ENCODE measurements at places on chromosomes 4 and X.

- DNase-seq: no peak
These were observed 35.9 kb downstream of the ANTXR2 start for GRCh38 chr4:80036949-80037685.

DNA sequence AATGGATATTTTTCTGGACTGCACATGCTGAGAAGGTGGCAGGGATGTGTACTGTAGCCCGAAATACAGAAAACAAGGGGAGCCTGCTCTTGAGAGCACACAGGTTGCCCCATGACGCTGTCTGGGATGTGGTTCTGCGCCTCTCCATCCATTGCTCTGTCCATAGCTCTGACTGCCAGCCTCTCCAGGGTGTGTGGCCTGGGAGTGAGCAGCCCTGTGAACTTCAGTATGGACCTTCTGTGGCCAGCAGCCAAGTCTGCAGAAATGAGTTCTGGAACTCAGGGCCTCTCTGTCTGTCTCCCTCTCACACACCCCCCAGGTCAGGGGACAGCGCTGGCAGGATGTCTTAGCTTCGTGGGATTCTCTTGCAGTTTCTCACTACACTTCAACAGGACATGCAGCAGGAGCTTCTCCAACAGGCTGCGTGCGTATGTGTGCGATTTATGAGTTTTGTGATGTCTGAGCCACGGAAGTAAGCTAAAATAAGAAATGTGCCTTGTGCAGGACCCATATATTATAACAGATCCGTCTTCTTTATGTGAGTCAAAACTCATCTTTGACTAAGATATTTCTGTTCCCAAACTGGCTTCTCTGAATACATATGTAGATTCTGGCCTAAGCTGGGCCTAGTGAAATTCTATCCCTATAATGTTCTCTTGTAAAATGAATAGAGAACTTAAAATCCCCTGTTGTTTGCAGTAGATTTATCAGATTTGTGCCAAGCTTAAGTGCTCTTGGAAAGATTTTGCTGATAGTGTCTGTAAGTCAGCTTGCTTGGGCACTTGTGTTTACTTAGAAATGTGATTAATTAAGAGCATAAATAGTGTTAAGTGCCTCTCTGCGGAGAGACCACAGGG lies 40.0 kb downstream of the PROM1 start:
- DNase-seq: no peak

- no peak for DNase-seq
These were observed 85.1 kb upstream of the LCORL start for GRCh38 chr4:18106620-18107019.

GRCh38 chr4:570754-571153 lies 5.3 kb downstream of the TMEM271 start:
- DNase-seq: no peak

DNA sequence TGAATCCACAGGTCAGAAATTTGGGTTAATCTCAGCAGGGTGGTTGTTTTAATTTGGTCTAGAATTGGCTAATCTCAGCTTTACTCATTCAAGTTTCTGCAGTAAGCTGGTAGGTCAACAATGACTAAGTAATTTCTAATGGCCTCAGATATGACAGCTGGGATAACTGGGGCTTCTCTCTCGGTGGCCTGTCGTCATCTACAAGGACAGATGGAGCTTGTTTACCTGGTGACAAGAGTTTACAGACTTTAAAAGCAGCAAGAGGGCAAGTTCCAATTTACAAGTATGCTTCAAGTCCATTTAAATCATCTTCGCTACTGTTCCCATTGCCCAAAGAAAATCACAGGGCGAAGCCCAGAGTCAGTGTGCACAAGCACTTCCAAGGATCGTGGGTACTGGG lies 453.9 kb downstream of the PDHA2 start:
- no peak for DNase-seq

- no peak for DNase-seq
These were observed 11.8 kb upstream of the FAM53A start for GRCh38 chr4:1695913-1696312.

DNA sequence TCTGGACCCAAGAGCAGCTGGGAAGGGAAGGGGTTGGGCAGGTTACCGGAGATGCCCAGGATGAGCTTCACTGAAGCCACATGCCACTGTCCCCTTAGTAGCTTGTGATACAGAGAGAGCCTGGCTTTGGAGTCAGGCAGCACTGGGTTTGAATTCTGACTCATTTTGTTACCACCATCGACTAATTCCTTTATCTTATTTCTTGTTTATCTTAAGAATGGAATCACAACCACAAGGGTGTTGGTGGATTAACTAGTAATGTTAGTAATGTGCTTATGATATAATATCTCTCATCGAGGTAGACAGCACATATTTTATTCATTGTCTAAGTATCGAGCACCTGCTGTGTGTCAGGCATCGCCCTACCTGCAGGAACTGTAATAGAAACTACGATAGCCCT lies 17.7 kb upstream of the STX18 start:
- no peak for DNase-seq

- no peak for DNase-seq
These were observed 12.2 kb upstream of the GPRIN3 start for GRCh38 chr4:89319756-89320155.

DNA sequence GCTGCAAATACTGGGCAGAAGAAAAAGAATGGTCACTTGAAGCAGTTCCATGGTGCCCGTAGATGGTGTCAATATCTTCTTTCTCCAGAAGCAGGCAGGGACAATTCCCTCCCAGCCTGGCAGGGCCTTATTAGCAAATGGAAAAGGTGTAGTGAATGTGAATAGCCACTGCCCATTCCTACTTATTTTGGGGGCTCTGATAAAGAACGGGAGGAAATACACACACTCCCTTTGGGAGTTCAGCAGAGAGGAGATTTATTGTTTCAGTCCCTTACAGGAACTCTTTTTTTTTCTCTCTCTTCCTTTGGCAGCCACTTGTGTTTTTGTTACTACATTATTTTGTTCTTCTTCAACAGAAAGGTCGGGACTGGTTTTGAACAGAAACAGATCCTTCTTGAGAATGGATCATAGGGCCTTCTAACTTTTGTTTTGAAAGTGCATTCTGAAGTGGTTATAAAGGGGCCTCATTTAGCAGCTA lies at the start of gene EMCN:
EMCN (minus strand) TSS at position 159 of the 478 bp plus-strand sequence; CDS start at position 51, 108 bp downstream.
- no peak for DNase-seq

DNA sequence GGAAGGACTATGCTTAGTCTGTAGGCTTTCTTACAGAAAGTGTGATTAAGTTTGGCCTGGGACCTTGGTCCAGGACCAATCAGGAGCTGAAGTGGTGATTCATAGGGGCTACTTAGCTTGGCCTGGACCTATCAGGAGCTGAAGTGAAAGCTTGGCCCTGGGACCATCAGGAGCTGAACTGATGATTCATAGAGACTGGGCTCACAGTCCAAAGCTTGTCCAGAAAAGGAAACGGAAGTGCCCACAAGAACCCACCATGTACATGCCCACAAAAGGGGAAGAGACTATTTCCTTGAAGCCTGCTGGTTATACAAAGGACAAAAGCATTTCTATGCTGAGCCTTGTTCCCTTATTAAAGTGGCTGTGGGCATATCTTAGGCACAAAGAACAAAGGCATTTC lies 12.6 kb downstream of the TENT5D start:
- no peak for DNase-seq

DNA sequence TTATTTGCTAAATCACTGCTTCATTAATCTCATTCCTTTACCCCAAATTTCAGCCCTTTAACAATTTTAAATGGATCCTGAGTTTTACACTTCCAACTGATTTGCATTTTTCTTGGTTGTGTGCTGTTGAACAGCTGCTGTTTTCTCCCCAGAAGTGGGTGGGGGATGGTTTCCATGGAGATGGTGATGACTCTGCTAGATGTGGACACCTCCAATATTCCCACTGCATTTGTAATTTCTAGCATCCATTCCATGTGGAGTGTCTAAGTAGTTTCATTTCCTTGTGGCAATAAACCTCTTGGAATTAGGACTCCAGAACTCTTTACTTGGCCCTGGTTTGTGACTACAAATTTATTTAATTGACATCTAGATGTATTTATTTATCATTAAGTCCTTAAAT lies 330.4 kb downstream of the GBA3 start:
- DNase-seq: no peak
